Kidney (tissue), 22 donors: ENCODE measurements at places on chromosomes 12 and 14.

- peak; percentile 76 for DNase-seq
Observed at GRCh38 chr12:2396448-2396871, 343.7 kb downstream of the CACNA1C start.

DNA sequence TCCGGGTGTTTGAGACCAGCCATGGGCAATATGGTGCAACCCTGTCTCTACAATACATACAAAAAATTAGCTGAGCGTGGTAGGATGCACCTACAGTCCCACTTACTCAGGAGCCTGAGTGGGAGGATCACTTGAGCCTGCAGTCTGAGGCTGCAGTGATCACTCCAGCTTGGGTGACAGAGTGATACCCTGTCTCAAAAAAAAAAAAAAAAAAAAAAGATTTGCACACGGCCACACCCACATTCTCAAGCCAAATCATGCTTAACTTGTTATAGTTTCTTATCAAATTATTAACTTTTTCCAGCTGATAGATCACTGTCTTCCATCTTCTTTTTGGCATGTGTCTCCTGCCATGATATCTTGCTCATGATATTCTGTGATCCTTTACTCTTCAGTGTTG is 6.8 kb downstream of the DRAM1 start:
- DNase-seq: no peak

DNA sequence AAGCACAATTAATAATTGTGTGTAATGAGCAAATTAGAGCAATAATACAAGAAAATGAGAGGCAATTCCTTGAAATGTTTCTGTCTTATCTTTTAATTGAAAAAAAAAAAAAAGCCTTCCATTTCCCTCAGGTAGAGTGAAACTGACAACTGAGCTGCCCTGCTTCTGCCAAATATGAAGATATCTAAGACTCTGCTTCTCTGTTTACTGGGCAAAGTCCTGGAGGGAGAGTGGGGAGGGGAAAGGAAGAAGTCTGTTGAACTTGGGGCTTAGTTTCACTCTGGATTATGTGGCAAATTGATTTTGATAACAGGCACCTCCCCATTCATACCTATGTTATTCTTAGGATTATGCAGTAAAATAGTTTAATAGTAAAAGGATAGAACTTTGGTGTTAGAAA is 364.9 kb downstream of the NRXN3 start:
- DNase-seq: no peak

DNA sequence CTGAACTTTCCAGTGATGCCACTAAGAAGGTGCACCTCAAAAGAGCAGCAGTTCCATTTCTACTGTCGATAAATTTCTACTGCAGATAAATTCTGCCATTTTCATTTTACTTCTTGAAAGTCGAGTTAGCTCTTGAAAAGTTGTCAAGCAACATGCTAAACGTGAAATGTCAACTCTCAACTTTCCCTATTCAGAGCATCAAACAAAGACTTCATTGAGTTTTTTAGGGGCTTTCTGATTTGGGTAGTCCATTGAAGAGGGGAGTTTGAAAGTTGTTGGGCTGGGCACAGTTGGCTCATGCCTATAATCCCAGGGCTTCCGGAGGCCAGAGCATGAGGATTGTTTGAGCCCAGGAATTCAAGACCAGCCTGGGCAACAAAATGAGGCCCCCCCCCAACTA is 59.4 kb upstream of the SYNE2 start:
- DNase-seq: no peak

DNA sequence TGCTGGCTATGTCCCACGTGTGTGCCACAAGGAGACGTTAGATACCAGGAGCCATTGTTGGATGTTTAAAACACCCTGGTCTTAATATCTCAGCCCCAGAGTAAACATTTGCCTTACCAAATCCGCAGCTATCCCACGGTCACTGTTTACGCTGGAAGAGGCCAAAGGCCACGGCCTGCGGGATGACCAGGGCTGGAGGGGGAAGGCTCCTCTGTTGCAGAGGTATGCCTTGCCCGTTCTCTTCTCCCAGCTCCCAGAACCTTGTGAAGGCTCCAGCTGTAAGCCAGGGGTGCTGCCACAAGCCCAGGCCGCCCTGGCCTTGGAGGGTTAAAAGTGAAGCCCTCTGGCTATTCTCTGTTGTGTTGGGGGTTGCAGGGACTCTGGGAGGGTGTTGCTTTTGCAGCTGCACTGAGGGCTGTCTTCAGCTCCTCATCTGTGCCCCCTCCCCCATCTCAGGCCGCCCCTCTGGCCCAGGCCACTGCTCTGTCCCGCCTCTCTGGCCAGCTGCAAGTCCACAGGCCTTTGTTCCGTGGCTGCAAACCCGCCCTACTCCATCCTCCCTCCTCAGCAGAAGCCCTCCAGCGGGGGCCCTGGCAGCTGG is 2.5 kb downstream of the PLEKHG3 start:
- peak; percentile 56 for DNase-seq

GRCh38 chr12:93714382-93714781 is 37.2 kb downstream of the CRADD start:
- peak; percentile 54 for DNase-seq

DNA sequence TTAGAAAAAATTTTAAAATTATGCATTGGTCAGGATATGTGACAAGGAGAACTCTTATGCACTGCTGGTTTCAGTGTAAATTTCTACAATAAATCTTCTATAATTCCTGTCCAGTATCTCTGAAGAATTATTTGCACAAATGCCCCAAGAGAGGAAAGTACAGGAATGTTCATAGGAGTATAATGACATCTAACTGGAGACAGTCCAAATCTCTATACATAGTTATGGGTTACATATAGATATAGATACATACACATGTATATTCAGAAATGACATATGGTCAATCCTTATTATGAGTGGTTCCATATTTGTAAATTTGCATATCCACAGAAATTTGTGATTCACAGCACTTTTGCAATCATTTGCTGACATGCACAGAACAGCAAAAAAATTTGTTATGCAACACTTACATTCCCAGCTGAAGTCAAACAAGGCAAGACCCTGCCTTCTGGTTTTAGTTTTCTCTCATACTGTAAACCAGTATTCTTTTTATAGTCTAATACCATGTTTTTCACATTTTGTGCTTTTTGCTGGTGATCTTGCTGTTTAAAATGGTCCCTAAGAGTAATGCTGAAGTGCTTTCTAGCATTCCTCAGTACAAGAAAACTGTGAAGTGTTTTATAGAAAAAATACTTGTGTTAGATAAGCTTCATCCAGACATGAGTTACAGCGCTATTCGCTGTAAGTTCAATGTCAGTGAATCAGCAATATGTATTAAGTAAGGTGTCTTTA is 103.8 kb downstream of the SLC16A7 start:
- no peak for DNase-seq

GRCh38 chr12:11687528-11687927 is 38.1 kb downstream of the ETV6 start:
- no peak for DNase-seq

DNA sequence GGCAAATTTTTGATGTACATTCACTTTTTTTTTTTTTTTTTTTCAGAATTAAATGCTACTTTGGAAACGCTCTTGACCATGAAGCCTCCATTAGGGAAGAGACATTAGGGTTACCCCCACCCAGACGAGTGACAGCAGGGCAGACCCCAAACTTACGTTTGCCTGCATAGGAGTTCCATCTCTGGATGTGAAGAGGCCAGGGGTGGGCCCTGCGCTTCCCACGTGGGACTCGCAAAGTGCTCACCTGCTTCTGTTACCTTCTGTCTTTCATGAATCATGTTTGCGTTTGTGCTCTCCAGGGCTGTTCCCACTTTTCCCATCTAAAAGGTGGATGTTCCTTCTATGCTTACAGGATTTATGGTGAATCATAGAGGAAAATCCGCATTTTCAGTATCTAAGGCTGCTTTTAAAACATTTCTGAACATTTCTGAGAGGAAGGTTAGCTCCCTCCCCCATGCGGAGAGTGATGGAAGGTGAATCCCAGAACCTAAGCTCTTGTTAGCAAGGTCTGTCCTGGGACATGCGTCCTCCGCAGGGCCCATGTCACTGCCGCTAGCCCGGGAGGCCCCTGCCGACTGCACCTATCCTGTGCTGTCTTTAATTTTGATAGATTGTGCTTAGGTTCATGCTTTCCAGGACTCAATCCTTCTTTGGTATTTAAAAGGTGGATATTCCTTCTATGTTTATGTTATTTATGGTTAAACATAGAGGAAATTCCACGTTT is 135.7 kb upstream of the RTL1 start:
- no peak for DNase-seq

DNA sequence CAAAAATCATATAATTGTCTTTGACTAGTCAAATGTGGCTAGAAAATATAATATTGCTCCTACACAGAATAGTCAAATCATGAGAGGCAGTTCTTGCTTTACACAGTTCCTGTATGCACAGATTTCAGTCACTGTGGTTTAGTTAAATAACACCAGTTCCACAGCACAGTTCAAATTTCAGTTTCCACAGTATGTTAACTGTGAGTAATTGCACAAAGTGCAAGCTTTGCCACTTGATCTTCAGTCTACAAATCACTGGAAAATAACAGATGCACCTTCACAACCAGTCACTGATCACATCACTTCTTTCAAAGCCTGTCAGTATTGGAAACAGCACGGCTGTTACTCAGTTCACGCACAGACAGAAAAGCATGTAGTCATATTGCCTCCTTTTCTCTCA is 38.7 kb downstream of the KCNH5 start:
- DNase-seq: no peak

DNA sequence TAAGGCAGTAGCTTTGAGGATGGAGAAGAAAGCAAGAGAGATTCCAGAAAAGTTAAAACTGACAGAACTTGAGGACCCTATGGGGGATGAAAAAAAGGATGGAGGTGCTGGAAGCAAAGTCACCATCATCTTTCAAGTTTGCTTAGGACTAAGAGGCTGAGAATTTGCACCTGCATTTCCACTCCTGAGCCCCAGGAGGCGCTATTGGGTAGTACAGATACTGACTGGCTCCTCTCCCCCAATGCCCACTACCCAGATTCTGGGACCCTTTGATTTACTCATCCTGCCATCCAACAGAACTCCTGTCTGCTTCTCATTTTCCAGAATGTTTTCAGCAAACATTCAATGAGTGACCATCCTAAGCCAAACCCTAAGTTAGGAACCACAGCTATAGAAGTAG is 34.0 kb upstream of the CMKLR1 start:
- DNase-seq: no peak

DNA sequence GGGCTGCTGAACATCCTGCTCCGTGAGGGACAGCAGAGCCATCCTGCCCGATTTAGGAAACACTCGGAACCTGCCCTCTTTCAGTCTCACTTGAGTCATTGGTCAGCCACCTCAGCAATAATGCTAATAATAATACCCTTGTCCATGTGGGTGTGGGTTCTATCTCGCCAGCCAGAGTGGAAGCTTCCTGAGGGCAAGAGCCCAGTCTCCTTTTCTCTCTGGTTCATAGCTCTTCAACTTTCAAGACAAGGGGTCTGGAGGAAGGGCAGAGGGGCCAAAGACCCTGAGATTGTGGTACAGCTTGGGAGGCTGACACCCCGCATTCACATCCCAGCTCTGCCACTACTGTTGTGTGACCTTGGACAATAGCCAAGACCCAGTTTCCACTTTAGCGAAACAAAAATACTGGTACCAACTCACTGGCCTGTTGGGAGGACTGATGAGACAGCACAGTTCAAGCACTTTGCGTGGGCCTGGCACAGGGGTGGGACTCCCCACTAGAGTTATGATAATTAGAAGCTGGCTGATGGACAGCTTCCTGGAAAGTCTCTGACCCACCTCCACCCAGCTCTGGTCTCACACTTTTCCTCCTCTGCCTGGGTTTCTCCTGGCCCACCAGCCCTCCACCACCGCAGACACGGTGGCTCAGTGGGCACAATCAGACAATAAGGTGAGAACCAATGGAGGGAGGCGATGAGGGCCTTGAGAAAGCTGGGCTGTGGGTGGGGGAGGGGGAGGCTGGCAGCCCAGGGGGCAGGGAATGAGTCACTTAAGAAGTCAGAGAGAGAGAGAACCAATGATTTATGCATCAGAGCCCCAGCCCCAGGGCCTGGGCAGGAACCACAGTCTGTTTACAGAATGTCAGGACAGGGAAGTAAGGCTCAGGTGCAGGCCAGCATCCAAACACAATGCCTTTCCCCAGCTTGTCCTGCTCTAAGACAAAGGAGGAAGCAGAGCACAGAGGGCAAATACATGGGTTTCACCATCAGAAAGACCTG is 9.6 kb downstream of the FAIM2 start:
- peak; percentile 57 for DNase-seq

- peak; percentile 57 for DNase-seq
Observed at GRCh38 chr12:52086366-52086765, 6.9 kb downstream of the SMIM41 start.

- DNase-seq: no peak
Observed at GRCh38 chr14:64119500-64119899, 174.7 kb downstream of the ESR2 start.

GRCh38 chr12:115722181-115722580 is 555.3 kb downstream of the MED13L start:
- DNase-seq: no peak

DNA sequence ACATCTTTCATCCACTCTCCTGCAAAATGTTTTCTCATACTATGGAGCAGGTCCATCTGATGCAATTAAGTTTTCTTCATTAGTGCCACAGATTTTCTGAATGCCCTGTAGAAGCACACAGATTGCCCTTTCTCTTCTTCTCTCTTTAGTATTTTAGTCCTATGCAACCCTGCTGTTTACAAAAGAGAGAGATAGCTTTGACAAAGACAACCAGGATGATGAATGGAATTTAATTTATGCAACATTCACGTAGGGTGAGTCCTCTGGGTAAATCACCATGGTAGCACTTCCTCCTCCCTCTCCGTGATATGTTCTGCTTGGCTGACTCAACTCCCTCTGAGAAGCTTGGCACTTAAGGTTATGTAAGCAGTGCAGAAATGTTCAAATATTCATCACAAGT is 400.9 kb upstream of the PDE3A start:
- peak; percentile 88 for DNase-seq

- peak; percentile 62 for DNase-seq
Observed at GRCh38 chr12:55930771-55931316, at the start of gene DGKA. TSS of gene DGKA (plus strand) at chr12:55931162. CDS start at chr12:55936504, 5,342 bp downstream.

- no peak for DNase-seq
Observed at GRCh38 chr12:113347-113746, 46.8 kb downstream of the IQSEC3 start.

DNA sequence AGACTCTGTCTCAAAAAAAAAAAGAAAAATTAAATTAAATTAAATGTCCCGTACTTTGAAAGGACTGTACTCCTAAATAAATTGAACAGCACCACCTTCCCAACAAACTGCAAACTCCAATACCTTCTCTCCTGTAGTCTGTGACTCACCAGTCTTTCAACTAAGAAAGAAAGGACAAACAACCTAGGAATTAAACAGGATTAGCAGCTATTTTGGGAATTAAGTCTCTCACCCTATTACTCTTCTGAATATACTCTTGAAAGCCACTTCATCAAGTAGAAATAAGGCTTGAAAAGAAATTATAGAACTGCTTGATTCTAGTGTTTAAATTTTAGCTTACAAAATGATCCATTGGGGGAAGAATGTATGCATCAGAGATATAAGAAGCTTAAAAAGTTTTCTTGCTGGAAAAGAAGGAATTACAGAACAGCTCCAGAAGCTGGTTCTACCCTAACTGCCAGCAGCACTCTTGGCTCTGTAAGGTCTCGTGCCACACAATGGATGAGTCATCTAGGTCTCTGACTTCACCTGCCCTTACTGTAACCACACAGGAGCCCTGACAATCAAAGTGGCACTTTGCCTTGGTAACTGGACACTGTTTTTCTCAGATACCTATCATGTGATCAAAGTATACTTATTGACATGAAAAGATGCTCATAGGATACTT is 57.0 kb upstream of the CERS5 start:
- DNase-seq: no peak
